ENCODE measurements at places on chromosomes 5 and 9.

- no peak for DNase-seq
Observed at GRCh38 chr5:86918246-86918645, 300.5 kb downstream of the COX7C start.

DNA sequence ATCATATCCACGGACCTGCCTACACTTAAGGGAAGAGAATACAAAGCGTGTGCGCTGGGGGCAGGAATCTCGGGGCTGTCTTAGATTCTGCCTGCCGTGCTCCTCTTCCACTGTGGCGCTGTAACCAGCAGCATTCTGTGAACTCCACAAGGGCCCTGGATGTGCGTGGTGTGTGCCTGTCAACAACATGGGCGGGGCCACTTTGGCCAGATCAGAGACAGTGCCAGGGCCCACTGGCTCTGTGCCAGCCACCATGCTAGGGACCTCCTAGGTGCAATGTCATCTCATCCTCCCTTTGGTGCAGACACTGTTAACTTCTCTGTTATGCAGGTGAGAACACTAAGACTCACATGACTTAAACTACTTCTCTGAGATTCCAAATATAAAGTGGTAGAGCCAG, 113.7 kb downstream of the COL23A1 start:
- no peak for DNase-seq

GRCh38 chr5:137754961-137755762, 999 bp upstream of the HNRNPA0 start:
- DNase-seq: no peak

- no peak for DNase-seq
Observed at GRCh38 chr9:110688329-110688728, 19.7 kb downstream of the MUSK start.

GRCh38 chr9:71891557-71892189, 19.3 kb downstream of the ABHD17B start:
- no peak for DNase-seq

DNA sequence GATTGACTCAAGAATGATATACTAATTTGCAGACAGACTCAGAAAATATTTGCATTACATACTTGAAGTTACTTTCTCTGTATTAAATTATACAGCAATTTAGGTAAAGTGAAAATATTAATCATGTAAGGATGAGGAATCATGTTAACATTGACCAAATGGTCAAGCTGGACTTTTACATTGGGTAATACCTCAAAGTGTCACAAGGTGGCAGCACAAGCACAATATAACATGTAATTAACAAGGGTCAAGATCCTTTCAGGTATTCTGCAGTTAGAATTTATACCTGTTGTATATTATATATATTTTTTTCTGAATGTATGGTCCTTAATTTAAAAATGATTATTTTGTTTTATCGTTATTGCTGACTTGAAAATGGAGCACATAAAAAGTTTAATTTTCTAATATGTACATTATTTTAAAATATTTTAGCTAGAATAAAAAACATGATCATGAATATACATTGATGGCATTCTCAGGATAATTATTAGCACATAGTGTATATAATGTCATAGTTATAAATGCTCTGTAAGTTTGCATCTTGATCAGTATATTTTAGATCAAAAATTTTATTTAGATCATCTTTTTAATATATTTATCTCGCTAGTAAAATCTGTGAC, 8.6 kb downstream of the HAPLN1 start:
- no peak for DNase-seq

GRCh38 chr9:109115931-109116526, 3.7 kb downstream of the TMEM245 start:
- no peak for DNase-seq

DNA sequence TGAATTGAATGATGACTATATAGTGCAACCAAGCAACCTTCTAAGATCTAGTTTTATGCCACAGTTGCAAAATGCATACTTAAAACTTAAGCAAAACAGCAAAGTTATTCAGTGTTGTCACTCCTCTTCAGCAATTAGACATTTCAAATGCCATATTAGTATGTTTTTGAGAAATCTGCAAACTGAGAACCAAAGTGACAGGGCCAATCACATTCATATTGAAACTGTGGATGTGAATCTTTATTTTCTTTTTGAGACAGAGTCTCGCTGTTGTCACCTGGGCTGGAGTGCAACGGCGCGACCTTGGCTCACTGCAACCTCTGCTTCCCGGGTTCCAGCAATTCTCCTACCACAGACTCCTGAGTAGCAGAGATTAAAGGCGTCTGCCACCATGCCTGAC, 249.2 kb upstream of the EFNA5 start:
- no peak for DNase-seq

- DNase-seq: no peak
Observed at GRCh38 chr5:76196886-76197489, 113.8 kb downstream of the SV2C start.

GRCh38 chr5:156147944-156148285, 179.0 kb upstream of the SGCD start:
- DNase-seq: no peak

- no peak for DNase-seq
Observed at GRCh38 chr9:111427186-111427585, 57.0 kb downstream of the ECPAS start.

DNA sequence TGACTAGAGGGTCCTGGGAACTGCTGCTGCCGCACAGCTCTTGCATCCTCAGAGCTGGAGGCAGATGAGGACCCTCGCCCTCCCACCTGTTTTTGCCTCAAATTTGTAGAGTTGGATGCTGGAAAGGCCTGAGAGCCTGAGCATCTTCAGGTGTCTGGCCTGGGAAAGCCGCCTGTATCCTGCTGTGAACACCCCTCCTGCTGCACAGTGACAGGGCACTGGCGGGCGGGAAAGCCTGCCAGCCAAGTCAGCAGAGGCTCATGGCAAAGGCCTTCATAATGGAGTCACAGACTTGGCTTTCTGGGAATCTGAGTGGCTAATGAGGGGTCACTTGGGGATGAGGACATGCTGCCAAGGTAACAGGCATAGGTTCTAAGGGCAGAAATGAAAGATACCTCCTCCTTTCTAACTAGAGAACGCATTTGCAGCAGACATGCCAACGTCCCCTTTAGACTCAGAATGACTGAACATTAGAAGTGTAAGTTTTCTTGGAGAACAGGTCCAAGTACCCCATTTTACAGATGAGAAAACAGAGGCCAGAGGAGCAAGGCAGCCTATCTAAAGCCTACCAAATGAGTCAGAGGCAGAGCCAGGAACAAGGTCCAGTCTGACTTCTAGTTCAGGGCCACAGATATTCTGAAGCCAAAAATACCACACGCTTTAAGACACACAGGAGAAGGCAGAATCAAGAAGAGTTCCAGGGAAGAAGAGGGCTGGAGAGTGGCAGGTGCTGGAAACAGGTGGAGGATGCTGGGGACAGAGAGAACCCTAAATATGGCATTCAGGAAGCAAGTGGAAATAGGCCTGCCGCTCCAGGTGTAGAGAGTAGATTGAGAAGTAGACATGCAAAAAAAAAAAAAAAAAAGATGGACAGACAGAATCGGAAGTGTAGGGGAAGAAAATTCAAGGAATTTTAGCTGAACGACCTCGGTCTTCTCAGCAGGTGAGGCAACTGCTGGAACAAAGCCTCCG, 44.1 kb downstream of the EPB41L4B start:
- DNase-seq: no peak

All from DMS79 (cell line).